ENCODE measurements at places on chromosomes 4 and X.

DNA sequence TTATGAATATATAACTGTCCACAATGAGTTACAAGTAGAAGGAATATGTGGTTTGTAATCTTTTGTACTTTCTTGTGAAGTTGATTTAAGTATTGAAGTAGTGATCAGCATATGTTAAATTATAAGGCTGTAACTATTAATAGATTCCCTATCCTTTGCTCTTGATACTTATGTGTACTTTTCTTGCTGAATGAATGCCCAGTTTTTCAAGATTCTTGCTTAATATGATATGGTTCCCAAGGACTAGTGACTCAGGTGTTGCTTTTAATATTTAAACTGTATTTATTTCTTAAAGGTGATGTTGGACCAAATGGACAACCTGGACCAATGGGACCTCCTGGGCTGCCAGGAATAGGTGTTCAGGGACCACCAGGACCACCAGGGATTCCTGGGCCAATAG is 121.7 kb downstream of the IRS4 start:
- no peak overlapping the region for H3K4me3 ChIP-seq
- H3K27me3 ChIP-seq = peaks cover 6% of the 10 kb centered on the region
- DNase-seq = no peak
- H3K27ac ChIP-seq = no peak overlapping the region
- H3K4me1 ChIP-seq = no peaks in the 10 kb centered on the region
- no peaks in the 10 kb centered on the region for H3K36me3 ChIP-seq

GRCh38 chrX:23540532-23540931 is 126.8 kb upstream of the PRDX4 start:
- H3K36me3 ChIP-seq = no peaks in the 10 kb centered on the region
- no peaks in the 10 kb centered on the region for H3K27me3 ChIP-seq
- H3K27ac ChIP-seq = no peak overlapping the region
- H3K4me3 ChIP-seq = no peak overlapping the region
- no peaks in the 10 kb centered on the region for H3K4me1 ChIP-seq

DNA sequence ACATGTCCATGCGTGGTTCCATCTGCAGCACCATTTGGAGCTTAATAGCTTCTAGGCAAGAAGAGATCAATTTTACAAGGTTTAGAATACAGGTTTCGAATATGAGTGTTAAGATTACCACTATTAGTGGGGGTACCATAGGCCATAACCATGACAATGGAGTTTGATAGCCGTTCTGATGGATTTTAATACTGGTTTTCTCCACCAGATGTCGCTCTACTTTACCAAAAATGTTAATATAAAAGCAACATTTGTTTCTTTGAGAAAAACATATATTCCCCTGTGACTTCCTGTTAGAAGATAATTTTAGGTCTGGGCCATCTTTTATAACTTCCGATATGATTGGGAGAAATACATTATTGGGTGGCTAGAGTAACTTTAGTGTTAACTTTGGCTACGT is 499.7 kb upstream of the POU3F4 start:
- DNase-seq = no peak
- no peak overlapping the region for H3K4me3 ChIP-seq
- H3K27me3 ChIP-seq = no peaks in the 10 kb centered on the region
- no peak overlapping the region for H3K27ac ChIP-seq
- H3K36me3 ChIP-seq = no peaks in the 10 kb centered on the region

DNA sequence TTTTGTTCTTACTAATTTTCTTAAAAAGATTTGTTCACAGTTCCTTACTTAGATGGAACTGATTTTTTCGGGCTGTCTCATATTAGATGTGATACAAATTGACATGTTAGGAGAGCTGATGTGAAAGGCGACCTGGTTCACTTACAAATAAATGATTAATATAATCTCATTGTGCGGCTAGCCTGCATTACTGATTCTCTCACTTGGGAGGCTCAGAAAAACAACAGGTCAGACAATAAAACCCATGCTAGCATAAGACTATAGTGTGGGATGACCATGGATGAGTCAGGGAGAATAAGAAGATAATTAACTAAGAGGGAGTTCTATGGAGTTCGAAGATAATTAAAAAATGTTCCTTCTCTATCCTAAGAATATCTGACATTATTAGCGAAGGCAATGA is 40.8 kb downstream of the RTL9 start:
- H3K27me3 ChIP-seq = no peaks in the 10 kb centered on the region
- no peak overlapping the region for H3K4me3 ChIP-seq
- no peaks in the 10 kb centered on the region for H3K36me3 ChIP-seq
- no peak overlapping the region for H3K27ac ChIP-seq
- H3K4me1 ChIP-seq = peaks cover 3% of the 10 kb centered on the region
- DNase-seq = no peak

DNA sequence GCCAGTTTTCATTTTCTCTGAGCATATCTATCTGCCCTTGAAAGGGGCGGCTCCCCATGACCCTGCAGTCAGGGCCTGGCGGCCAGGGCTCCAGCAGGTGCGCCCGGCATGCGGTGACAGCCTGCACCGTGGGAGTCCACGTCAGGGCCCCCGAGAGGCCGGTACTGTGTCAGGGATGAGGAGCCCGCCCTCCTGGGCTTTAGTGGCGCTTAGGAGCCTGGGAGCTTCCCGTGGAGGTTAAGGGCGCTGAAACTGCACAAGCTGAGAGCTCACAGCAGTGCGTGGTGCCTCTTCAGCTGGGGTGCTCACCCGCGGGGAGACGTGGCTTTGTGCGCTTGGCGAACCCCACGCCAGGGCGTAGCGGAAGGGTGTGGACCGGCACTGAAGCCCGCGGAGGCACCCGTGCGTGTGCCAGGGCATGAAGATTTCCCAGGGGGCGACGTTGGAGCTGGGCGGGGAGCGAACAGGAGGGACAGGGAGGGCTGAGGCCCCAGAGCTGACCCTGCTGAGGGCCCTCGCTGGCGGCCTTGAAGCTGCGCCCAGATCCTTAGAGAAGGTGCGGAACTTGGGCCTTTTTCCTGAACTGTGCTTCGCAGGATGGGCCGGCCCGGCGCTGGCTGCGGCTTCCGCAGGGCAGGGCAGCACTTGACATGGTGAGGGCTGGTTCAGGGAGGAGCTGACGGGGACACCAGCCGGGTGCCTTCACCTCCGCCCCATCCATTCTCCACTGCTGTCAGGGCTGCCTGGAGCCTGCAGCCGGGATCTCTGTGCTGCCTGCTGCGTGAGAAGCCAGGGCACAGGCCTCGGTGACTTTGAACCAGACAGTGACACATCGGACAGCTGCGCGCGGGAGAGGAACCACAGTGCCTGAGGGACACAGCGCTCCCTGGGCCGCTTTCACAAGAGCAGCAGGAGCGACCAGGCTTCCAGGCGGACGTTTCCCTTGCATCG is 32.9 kb downstream of the HTT-AS start:
- H3K27me3 ChIP-seq = no peaks in the 10 kb centered on the region
- H3K36me3 ChIP-seq = no peaks in the 10 kb centered on the region
- H3K27ac ChIP-seq = peak overlapping the region; percentile 81

- DNase-seq = no peak
- no peak overlapping the region for H3K27ac ChIP-seq
- H3K36me3 ChIP-seq = no peaks in the 10 kb centered on the region
- no peaks in the 10 kb centered on the region for H3K4me1 ChIP-seq
- no peaks in the 10 kb centered on the region for H3K27me3 ChIP-seq
These were observed 154.9 kb downstream of the PARM1 start for GRCh38 chr4:75087865-75088264.

- H3K4me3 ChIP-seq = no peak overlapping the region
- H3K4me1 ChIP-seq = no peaks in the 10 kb centered on the region
- H3K27ac ChIP-seq = no peak overlapping the region
- no peaks in the 10 kb centered on the region for H3K36me3 ChIP-seq
- no peak for DNase-seq
These were observed 54.3 kb downstream of the SLIT2 start for GRCh38 chr4:20305976-20306375.

- DNase-seq = no peak
- no peaks in the 10 kb centered on the region for H3K36me3 ChIP-seq
- no peaks in the 10 kb centered on the region for H3K4me1 ChIP-seq
- H3K27ac ChIP-seq = no peak overlapping the region
These were observed 112.6 kb upstream of the FAM9A start for GRCh38 chrX:8913655-8914409.

- no peak overlapping the region for H3K27ac ChIP-seq
- no peak for DNase-seq
- peaks cover 6% of the 10 kb centered on the region for H3K4me1 ChIP-seq
- no peaks in the 10 kb centered on the region for H3K36me3 ChIP-seq
- H3K27me3 ChIP-seq = no peaks in the 10 kb centered on the region
- H3K4me3 ChIP-seq = no peak overlapping the region
These were observed 161.0 kb upstream of the EOLA2 start for GRCh38 chrX:150099316-150099715.

- no peaks in the 10 kb centered on the region for H3K36me3 ChIP-seq
- H3K27me3 ChIP-seq = no peaks in the 10 kb centered on the region
- no peak for DNase-seq
- H3K4me1 ChIP-seq = no peaks in the 10 kb centered on the region
- H3K27ac ChIP-seq = no peak overlapping the region
These were observed 207.3 kb downstream of the ANKRD50 start for GRCh38 chr4:124505211-124505610.

DNA sequence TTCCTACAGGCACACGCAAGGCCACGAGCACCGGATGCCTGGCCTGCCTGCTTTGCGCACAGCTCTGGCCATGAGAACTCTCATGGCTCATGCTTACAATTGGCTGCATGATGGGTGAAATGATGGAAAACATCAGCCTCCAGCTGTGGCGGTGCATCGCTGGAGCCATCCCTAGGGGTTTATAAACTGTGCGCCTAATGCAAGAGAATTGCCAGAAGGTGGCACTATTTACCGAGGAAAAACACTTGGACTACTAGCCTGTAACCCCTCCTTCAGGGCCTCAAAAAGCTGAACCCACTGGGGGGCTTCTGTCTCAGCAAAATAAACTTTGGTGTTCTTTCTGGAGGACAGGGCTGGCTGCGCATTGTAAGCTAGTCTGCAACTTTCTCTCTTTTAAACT is 51.9 kb downstream of the PHKA2 start:
- no peak overlapping the region for H3K27ac ChIP-seq
- no peak overlapping the region for H3K4me3 ChIP-seq
- no peaks in the 10 kb centered on the region for H3K4me1 ChIP-seq
- H3K27me3 ChIP-seq = no peaks in the 10 kb centered on the region
- no peak for DNase-seq

DNA sequence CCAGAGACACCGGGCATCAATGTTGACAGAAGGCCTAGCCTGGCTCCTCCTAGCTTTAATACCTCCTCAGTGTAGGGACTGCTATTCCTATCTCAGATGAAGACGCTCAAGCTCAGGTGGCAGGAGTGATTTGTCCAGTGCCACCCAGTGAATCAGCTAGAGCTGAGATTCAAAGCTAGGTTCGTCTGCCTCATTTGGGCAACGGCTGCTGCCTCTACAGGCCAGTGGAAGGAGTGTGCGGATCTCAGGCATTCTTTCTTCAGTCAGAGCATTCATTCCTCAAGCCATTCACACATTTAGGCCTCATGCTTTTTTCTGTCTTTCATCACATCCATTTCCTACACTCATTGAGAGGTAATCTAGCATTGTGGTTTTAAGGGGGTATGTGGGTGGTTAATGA is 7.3 kb downstream of the TSR2 start:
- no peaks in the 10 kb centered on the region for H3K36me3 ChIP-seq
- H3K4me1 ChIP-seq = no peaks in the 10 kb centered on the region
- DNase-seq = no peak
- H3K4me3 ChIP-seq = no peak overlapping the region

DNA sequence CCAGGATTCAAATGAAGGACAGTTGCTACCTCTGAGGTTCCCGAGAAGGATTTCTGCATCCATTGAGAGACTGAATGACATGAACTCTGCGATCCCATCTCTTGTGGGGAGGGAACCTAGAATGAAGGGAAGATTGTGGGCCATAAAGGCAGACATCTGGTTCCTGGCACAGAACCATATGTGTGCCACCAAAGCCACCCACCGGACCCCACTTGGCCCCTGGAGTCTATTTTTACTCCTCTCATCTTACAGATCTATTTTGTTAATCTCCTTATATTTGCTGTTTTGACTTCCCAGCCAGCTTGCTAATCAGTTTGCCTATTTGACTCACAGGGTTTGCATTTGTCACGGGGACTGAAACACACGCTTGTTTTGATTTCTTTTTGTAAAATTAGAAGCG is 7.3 kb downstream of the SOD3 start:
- no peak for DNase-seq
- H3K27ac ChIP-seq = no peak overlapping the region
- H3K27me3 ChIP-seq = peaks cover 5% of the 10 kb centered on the region
- H3K4me1 ChIP-seq = peaks cover 12% of the 10 kb centered on the region

GRCh38 chr4:47390428-47391125 is 72.9 kb downstream of the COMMD8 start:
- no peaks in the 10 kb centered on the region for H3K27me3 ChIP-seq
- H3K4me1 ChIP-seq = no peaks in the 10 kb centered on the region
- DNase-seq = no peak
- H3K36me3 ChIP-seq = no peaks in the 10 kb centered on the region
- H3K27ac ChIP-seq = no peak overlapping the region

DNA sequence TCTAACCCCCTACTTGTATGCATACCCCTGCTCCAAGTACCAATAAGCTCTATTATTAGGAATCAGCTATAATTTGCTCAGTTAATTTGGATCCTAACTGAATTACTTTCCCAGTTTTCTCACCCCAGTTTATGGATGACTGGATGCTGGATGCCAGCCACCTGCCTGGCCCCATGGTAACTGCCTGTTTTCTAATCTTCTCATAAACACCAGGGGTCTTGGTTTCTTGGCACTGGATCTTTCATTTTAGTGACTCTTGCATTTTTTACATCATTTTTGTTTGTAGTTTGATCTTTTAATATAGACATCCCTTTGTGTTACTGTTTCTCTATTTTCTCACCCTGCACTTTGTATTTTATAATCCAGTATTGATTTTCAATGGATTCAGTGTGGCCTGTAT is 246.8 kb downstream of the ADGRL3 start:
- no peak overlapping the region for H3K4me3 ChIP-seq
- no peak overlapping the region for H3K27ac ChIP-seq
- H3K4me1 ChIP-seq = no peaks in the 10 kb centered on the region
- no peak for DNase-seq
- no peaks in the 10 kb centered on the region for H3K27me3 ChIP-seq
- H3K36me3 ChIP-seq = no peaks in the 10 kb centered on the region

DNA sequence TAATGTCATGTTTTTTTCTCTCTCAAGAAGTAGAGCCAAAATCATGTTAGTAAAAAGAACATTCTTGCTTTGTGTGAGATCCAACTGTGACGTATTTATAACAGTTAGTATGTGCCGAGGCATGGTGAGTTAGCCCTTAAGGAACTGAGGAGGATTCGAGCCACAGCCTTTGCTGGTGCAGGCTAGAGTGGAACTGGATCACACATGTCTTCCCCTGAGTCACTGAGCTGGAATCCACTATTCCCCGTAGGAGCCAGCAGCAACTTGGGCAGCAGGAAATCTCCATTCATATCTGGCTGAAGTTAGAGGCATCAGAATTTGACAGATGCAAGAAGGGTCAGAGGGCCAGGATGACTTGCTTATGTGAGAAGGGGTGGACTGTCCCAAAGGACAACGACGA is 144.6 kb upstream of the KIT start:
- peak; percentile 31 for DNase-seq
- H3K36me3 ChIP-seq = no peaks in the 10 kb centered on the region
- no peak overlapping the region for H3K4me3 ChIP-seq

GRCh38 chr4:76867880-76868655 is 29.9 kb downstream of the SOWAHB start:
- H3K36me3 ChIP-seq = no peaks in the 10 kb centered on the region
- no peak for DNase-seq
- no peak overlapping the region for H3K27ac ChIP-seq
- H3K27me3 ChIP-seq = no peaks in the 10 kb centered on the region
- no peak overlapping the region for H3K4me3 ChIP-seq
